ENCODE measurements at places on chromosomes 6 and 20.

GRCh38 chr20:5482791-5483190, 166.0 kb upstream of the PROKR2 start:
- no peak for DNase-seq

DNA sequence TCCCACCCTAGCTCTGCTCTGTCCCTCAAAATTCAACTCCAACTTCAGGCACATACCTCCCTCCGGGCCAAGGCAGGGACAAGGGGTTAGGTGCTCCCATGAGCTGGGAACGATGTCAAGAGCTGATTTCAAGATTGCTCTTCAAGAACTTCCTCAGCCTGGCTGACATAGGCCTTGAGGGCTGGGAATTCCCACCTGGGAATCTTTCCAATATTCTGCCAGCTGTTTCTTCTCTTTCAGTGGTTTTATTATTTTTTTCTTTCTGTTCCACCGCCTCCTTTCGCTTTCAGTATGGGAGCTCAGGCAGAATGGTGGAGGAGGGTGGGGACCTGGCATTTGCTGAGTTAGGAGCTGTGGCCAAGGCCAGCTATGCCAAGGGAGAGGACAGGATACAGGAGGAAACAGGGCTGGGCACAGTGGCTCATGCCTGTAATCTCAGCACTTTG, 33.7 kb downstream of the SRSF3 start:
- DNase-seq = peak; percentile 23

DNA sequence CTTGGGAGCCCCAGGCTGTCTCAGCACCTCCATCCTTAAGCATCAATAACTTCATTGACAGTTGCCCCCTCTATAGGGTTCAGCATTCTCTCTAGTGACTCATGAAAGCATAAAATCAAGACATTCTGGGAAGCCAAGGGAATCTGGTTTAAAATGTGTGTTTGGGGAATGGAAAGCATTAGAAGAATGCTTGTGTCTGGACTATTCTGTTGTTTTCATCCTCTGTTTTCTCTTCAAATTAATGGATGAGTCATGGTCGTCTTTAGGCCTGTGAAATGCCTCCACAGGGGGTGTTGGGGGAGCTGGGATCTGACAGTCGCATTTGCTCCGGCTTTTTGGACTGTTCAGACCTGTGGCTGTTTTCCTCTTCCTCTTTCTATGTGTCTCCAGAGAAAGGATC, 279.7 kb downstream of the CDC5L start:
- DNase-seq = no peak

DNA sequence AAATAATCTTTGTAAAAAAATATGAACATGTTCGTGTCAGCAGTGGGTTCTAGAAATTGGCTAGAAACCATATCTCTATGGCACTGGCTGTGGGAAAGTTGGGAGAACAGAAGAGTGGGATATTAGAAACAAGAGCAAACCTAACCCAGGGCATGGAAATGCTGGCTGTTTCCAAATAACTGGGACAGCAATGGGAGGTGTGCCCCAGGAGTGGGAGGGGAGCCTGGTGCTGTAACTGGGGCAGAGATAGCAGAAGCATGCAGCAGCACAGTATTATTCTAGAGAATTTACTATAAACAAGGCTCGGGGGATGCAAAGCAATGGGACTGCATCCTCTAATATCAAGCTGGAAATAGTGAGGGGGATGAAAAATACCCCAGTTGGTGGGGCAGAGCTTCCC, 175.0 kb downstream of the KIF6 start:
- no peak for DNase-seq

DNA sequence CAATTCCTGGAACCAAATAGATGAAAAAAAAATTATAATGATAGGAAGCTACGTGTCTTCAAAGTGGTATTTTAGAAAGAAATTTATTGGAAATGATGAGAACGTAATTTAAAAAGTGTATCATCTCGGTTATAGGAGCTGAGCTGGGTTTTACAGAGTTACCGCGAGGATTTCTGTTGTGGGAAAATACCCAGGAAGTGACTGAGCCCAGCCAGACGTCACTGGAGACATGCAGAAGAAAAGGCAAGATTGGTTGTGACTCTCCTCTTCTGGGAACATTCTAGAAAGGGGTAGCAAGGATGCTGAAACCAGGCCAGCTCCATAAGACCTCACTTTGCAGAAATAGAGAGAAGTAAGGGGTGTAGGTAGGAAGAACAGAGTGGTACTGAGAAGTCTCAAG, 95.9 kb upstream of the ADGRF1 start:
- no peak for DNase-seq

- DNase-seq = no peak
These were observed 5.2 kb downstream of the GTSF1L start for GRCh38 chr20:43721429-43722152.

- no peak for DNase-seq
These were observed 472.2 kb downstream of the UTRN start for GRCh38 chr6:144757299-144757698.

DNA sequence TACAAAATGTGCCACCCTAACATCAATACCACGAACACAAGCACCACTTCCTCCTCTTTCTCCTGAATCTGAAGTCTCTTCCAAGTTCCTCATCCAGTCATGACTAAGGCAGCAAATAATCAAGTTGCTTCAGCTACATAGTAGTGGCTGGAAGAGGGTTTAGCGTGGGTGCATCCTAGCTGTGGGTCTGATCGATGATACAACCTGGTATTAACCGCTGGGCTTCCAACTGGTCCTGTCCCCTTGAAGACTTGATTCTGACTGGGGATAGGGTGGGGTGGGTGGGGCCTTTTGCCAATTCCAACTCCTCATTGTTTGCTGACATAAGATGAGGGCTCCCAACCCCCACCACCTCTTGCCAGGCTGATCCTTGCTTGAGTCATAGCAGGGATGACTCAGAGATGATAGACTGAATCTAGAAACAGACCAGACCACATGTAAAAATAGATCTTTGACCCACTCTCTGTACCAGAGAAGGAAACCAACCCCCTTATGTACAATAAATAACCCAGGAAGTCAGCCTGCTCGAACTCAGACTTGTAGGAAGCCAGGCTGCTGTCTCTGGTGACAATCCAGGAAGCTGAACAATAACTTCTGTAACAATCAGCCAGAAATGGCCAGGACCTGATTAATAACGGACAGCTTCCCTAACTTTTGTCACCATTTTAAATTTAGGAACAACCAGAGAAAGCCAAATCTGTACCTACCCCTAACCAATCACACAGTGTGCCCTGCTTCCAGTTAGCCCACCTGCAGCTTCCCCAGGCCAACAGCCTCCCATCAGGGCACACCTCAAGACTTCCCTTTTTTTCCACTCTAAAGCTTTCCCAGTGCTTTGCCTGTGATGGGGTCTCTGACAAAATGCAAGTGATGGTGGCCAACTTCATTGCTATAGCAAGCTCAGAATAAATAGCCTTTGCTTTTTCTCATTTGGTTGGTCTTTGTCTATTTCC, 68.9 kb upstream of the FAM184A start:
- DNase-seq = no peak

DNA sequence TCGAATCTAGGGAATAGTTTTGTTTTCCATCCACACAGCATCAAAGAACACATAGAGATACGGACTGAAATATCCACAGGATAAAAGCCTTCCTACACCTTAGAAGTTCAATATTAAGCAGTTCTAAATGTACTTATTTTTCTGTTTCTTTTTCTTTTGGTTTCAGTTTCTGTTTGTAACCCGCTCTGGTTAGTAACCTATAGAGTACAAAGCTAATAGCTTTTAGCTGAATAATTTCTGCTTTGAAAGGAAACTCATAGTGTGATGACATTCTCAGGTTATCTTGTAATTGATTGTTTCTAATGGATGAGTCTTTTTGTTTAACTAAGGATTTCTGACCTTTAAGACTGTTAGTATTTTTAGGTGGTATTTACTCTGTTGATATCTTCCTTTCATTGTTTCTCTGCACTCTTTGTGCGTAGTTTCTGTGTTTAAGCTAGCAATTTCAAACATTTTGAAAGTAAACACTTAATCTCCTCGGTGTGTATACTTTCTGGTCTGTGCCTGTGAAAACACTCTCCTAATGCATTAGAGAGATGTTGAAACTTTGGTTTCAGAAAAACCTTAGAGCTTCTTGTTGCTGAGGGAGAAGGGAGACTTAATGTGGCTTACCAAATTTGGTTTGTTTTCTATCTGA, 385.5 kb downstream of the HDGFL1 start:
- no peak for DNase-seq

- no peak for DNase-seq
These were observed 271.2 kb upstream of the TAB2 start for GRCh38 chr6:149046164-149046821.

DNA sequence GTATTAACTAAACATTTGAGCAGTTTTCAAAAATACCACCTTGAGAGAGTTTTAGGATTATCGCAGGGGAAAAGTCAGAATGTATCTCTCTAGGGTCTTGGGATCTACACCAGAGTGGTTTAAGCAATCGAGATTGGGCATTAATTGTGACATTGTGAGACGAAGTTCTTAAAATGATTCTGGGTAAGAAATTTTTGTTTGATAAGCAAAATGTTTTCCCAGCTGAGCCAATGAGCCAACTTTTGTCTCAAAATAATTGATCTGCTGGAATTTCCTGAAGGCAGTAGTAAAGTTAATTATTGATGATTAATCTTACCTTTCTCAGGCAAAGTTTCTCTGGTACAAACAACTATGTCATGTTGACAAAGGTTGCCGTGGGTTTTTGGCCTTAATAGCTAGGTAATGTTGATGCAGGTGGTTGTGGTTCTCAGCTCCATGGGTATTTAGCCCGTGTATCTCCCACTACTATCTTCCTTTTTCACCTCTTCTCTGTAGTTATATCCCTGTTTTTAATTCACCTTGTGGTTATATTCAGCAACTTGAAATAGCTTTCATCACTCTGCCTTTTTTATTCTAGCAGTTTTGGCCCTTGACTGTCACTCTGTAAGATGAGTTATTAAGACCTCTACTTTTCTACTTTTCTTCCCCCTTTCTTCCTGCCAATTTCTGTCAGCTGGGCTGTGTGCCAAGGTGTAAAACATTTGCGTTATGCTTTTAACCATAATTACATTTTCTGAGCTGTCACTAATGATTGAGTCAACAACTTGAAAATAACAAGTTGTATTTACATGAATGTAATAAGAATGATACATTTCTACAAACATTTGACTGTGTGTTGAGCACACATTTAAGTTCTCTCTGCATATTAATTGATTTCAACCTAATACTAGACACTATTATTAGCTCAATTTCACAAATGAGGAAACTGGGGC, 368.3 kb upstream of the BTBD3 start:
- no peak for DNase-seq

DNA sequence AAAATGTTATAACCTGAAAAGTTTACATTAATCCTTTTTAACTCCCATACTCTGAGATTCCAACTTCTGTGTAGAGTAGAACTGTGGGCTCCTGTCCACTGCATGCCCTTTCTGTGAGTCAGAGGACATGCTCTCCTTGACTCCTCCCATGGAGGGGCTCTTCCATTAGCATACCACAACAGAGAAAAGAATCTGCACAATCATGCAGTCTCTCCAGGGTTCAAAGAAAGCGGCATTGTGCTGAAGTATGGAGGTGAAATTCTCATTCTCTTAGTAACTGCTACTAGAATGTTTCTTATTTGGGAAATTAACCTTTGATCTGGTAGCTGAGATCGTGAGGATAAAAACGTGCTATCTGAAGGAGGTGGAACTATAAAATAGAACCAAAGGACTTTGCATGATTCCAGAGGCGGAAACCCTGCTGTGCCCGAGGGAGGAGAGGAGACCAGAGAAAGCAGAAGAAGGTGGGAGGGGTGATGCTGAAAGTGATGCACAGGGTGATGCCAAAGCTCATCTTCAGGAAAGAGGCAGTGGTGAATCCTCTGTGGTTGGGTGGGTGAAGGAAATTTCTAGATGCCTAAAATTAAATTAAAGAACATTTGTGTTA, 202.2 kb upstream of the PCSK2 start:
- DNase-seq = no peak

DNA sequence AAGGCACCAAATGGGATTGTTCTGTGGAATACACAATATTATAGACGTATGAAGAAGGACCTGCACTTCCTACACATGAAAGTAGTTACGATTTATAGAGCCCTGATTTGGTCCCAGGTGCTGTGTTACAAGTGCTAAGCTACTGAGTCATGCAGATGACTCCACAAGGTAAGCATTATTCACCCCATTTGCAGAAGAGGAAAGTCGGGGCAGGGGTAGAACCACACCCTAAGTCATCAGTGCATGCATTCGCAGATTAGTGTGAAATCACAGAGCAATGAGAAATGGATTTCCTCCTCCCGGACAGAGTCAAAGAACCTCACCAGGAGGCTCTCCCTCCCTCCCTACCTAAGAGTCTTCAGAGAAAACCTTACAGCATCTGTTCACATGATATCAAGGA, 279.5 kb downstream of the LRFN2 start:
- DNase-seq = no peak

DNA sequence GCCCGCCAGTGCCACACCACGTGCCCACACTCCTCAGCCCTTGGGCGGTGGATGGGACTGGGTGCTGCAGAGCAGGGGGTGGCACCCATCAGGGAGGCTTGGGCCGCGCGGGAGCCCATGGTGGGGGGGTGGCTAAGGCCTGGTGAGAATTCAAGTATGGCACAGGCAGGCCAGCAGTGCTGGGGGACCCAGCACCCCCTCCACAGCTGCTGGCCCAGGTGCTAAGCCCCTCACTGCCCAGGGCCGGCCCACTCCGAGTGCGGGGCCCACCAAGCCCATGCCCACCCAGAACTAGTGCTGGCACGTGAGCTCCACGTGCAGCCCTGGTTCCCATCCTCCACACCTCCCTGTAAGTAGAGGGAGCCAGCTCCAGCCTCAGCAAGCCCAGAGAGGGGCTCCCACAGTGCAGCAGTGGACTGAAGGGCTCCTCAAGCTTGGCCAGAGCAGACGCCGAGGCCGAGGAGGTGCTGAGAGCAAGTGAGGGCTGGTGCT, 1091.1 kb upstream of the GJE1 start:
- DNase-seq = no peak

- DNase-seq = no peak
These were observed 233.3 kb downstream of the TINAG start for GRCh38 chr6:54541541-54541940.

GRCh38 chr20:57781901-57782300, 72.1 kb upstream of the PMEPA1 start:
- DNase-seq = no peak

DNA sequence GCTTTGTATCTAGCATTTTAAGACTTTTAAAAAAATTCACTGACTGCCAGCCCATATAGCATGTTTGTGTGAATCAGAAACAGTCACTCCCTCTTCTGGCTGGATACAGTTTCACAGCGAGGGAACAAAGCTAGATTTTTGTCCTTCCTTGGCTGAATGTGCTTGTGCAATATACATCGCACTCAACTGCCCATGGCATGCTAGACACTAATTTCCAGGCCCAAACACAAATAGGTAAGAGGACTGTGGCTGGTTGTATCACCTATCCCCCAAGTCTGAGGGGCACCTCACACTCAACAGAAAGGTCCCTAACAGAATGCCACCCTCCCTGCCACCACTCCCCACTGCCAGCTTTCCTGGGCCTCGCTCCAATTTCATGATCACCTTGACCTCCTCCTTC, 16.2 kb upstream of the BLCAP start:
- peak; percentile 14 for DNase-seq

Measured in NCI-H1694 treated with DMSO at 0.1 percent for 48 hours (cell line).